ENCODE measurements at places on chromosomes 12 and 14.

GRCh38 chr14:60206837-60207533 lies 41.8 kb upstream of the DHRS7 start:
- DNase-seq, result no peak

GRCh38 chr14:101102875-101103274 lies 199.4 kb upstream of the RTL1 start:
- no peak for DNase-seq

DNA sequence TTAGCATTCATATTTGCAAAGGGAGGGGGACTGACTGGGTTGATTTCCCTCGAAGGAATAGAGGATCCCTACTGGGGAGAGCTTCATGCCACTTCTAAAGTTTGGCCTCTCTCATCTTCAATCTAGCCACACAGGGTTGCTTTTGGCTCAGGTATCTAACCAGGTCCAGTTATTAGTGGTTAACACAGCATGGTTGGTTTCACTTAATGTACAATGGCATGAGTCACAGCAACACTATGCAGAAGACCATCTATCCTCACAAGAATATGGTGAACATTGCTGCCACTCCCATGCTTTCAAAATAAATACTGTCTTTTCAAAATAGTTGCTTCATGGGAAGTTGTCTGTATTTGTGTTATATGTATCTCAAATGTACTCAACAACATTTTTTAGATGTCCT lies 6.6 kb upstream of the RAB3IP start:
- DNase-seq, result no peak

GRCh38 chr14:100426314-100426713 lies 103.2 kb downstream of the SLC25A47 start:
- DNase-seq, result no peak

DNA sequence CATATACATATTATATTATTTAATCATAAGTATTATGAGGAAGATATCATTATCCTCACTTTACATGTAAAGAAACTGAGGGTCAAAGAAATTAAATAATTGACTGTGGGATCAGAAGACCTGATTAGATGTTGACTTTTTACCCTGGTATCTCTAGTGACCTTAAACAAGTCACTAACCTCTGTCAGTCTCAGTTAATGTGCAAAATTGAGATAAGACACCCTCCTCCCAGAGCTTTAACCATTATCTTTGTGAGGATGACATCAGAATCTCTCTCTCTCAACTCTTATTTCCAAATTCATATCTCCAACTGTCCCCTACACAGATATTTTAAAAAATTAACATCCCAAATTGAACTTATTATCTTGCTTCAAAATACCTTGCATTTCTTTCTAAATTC lies 177.8 kb downstream of the KLHL28 start:
- no peak for DNase-seq

GRCh38 chr12:103640831-103641230 lies 53.8 kb downstream of the STAB2 start:
- no peak for DNase-seq

DNA sequence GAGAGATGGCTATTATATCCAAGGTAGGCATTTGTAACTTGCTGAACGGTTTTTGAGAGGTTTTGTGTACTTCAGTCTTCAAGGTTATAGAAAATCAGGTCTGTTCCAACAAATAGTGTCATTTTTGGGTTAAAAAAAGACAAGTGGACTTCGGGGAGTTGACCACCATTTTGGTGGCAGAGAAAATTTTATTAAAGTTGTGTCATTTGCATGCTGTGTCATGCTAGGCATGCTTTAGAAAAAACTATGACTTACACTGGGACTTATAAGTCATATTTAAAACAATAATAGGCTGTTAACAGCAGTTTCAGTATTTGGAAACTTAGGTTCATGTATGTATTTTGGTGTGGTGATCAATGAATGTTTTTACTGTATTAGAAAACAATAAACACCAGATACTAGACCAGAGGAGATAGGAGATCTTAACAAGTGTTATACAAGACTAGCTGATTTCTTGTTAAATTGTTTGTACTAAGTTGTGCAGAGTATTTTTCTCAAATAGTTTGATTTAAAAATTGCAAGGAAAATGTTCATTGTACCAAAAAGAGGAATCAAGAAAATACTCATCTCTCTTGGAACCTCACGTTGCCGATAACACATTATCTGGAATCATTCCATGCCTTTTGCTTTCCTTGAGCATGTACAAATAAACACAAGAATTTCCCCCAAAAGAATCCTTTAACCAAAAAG lies 1.4 kb downstream of the RAN start:
- no peak for DNase-seq

DNA sequence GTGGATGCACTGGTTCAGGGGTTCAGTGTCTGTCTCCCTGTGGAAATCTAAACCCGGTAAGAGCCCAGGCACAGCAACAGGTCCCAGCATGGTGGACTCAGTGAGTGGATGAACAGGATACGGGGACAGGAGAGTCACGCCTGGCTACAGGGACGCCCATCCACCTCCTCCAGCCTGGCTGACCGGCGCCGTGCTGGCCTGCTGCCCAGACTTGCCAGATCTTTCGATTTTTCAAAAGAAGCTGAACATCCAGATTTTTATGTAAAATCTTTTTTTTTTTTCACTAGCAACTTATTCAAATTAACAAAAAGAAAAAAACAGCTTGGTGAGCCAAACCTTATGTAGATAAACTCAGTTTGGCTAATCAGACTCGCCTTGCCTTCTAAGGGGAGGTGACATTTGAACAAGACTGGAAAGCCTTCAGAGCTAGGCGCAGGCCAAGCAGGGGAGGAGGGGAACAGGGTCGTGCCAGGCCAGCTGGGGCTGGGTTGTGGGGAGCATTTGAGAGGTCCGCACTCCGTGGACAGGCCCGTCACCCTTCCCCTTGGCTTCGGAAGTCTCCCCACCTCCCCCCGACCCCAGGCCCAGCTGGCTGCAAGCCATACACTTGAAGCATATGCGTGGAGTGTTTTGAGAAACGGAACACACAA lies 87.8 kb upstream of the NCOR2 start:
- DNase-seq, result no peak

DNA sequence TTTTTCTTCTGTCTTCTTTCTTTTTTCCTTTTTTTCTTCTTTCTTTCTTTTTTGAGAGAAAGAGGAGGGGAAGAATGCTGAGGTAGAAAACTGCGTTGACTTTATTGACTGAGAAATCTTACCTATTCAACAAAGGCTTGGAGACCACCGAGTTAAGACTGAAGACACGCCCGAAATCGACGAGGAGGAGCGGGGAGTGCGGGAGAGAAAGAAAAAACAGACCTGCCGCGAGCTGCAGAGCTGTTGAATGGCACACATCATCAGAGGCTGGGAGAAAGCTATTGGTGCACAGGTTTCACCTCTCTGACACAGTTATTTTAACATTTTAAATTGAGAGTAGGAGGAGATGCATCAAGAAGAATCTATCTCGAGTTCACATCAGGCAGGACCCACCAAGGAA lies 5.1 kb downstream of the ASCL1 start:
- no peak for DNase-seq

DNA sequence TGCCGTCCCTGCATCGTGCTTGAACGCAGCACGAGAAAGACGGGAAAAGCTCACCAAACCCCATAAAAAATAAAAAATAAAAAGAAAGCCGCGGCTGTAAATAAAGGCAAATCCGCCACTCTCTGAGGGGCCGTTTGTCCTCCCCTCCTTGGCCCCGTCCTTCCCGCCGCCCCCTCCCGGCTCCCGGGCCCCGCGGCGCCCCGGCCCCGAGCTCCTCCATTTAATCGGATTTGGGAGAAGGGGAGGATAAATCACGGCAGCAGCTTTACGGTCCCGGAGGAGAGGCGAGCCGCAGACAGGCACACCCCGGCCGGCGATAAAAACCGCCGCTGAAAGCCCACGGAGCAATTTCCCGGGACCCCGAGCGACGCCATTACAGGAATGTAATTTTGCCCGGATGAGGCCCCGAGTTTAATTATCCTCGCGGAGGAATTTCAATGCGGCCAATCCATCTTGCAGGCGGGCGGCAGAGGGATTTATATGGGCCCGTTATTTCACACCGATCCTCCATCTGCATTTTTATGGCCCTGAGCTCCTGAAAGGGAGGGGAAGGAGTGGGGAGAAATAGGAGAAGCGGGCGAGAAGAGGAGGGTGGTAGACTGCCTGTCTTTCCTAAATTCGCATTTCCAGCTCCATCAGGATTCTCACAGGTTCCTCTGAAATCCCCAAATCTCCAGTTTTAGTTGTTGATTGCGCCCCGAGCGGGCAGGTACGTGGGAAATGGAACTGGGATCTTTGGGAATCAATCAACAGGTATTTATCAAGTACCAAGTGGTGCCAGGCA lies 1.3 kb upstream of the ATP5MC2 start:
- DNase-seq, result no peak

GRCh38 chr12:130286041-130286440 lies 51.6 kb upstream of the PIWIL1 start:
- no peak for DNase-seq

DNA sequence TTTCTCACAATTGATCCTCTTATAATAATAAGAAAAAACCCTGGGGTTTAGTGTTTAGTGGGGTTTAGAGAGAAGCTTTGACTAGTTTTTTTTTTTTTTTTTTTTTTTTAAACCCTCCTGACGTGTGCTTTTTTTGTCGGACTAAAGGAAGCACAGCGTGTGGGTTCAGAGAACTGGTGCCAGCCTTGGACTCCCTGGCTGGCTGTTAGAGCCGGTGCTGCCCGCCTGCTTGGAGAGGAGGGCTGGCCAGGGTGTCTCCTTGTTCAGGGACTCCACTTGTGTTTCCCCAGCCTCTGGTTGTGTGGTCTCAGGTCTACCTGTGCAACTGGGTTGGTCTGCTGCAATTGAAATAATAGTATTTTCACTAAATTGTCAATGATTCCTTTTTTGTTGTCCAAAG lies 54.1 kb upstream of the ASPG start:
- no peak for DNase-seq

DNA sequence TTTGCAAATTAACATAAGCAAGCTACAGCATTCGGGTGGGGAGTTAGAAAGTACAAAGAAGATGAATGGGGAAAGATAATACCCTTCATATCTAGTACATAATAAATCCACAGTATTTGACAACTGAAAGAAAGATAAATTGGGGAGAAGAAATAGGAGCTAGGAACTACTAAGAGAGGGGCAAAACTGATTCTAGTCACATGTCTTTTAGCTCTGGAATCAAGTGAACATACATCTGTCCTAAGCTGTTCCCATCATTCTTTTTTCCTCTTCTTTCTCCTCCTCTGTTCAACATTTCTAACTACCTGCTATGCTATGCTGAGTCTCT lies 15.3 kb upstream of the APOF start:
- DNase-seq, result no peak

- DNase-seq, result no peak
Observed at GRCh38 chr12:129873833-129874208, 30.0 kb downstream of the TMEM132D start.

DNA sequence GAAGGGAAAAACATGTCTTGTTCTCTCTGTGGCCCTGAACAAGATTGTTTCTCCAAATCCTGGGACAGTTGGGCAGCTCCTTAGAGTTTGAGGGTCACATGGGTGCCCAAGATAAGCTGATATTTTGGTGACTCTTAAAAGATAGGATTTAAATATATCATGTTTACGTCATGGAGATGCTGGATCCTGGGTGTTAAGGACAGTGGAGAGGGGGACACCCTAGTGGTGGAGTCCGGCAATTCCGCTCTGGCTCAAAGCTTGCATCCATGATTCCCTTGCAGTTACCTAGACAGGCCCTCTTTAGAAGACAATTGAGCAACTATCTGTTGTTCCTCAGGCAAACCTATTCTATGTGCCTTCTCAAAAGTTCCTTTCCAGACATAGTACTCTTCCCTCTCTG lies 101.8 kb downstream of the CMKLR1 start:
- DNase-seq, result no peak

Data from activated CD4-positive, alpha-beta T cell treated with anti-CD3 and anti-CD28 coated beads for 4 hours (primary cell).